Stimulated activated CD8-positive, alpha-beta memory T cell treated with anti-CD3 and anti-CD28 coated beads, Interleukin-4, amount 100 ng/mL, for 1 hour (primary cell): ENCODE measurements at places on chromosomes 3 and 15.

DNA sequence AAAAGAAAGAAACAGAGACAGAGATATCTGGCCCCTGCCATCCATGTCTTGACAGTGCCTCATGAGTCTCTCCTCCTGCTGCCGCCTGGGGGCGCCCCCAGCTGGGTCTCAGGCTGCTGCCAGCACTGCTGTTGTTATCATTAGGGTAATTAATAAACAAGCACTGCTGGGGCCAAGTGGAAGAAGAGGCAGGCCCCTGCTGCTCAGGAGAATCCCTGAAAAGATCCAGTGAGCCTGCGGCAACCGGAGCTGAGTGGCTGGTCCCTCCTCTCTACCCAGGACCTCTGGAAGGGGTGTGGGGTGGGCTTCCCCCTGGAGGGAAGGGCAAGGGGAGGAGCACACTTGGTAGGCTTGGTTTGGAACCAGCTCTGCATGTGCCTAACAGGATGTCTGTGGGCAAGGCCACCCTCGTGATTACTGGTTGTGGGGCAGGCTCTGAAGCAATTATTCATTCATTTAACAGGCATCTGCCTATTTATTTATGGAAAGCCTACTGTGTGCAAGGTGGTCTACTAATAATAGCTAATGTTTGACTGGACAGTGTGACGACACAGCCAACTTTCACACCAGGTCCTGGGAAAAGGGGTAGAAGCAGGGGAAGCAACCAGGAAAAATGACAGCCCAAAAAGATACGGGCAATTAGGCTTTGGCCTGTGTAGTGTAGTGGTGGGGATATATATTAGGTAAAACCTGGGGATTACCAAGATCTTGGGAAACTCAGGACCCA, 1.2 kb upstream of the TYRO3 start:
- peak; percentile 25 for DNase-seq

- DNase-seq, result no peak
Observed at GRCh38 chr15:80055933-80056332, 3.5 kb upstream of the ZFAND6 start.

DNA sequence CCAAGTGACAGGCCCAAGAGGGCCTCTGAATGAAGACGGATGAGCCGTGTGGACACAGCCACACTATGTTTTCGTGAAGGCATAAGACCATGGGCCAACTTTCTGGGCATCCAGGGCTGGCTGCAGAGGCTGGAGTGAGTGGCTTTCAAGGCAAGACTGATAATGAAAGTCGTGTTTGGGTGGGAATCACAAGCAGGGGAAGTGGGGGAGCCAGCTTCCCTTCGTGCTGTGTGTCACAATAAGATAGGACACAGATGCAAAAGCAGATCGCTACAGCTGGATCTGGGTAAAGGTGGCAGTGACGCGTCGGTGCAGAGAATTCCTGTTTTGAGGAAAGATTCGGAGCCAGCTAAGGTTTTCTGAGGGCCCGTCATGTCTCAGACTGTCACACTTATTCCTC, 309.8 kb upstream of the CTDSPL start:
- no peak for DNase-seq

DNA sequence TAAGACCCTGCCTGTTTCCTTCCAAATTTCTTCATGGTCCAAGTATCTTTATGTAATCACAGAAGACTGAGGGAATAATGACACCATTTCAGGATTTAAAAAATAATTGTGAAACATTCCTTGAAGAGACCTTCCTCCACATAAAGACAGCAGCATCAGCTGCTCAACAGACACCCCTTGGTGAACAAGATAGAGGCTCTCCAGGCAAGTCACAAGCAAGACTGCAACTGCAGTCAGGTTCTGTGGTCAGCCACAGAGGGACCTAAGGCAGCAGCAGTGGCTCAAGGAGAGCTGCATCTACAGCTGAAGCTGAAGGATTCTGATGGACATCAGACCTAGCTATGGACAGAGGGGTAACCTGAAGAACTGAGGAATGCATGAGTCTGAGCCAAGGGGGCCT, 97.2 kb upstream of the C3orf80 start:
- no peak for DNase-seq

GRCh38 chr15:92970656-92971055, 70.5 kb downstream of the CHD2 start:
- DNase-seq, result no peak

DNA sequence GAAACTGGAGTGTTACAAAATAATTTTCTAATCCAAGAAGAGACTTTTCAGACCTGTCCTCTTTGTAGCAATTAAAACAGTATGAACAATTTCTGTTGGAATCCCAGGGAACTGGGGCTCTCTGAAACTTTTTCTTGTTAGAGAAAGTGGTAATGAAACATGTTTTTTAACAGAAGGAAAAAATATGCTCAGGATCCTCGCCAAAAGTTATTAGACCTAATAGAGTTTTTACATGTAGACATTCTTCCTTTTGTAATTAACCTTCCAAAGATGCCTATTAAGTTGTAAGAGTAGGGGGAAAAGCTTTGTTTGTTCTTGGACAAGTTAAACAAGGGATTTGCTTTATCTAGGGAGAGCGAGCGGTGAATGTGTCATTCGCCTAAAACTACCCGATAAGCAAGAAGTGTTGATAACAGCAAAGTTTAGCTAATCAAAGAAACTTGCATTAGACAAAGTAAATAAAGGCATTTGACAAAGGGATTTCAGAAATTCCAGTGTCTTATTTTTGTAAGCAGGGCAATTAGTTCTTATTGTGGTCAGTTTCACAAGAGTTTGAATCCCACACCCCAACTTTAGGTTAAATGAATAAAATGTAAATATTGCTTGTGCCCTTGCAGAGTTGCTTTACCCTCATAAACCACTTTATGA, 2.3 kb downstream of the RARB start:
- no peak for DNase-seq

GRCh38 chr3:27657871-27658270, 64.3 kb downstream of the EOMES start:
- no peak for DNase-seq

- no peak for DNase-seq
Observed at GRCh38 chr3:43294975-43295374, 8.6 kb downstream of the SNRK start.

DNA sequence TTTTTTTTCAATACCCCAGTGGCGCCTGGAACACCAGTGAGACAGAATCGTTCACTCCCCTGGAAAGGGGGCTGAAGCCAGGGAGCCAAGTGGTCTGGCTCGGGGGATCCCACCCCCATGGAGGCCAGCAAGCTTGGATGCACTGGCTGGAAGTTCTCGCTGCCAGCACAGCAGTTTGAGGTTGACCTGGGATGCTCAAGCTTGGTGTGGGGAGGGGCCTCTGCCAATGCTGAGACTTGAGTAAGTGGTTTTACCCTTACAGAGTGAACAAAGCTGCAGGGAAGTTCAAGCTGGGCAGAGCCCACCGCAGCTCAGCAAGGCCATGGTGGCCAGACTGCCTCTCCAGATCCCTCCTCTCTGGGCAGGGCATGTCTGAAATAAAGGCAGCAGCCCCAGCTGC, 276.2 kb upstream of the CNTN6 start:
- DNase-seq, result no peak

GRCh38 chr15:36626141-36626800, 46.8 kb downstream of the CDIN1 start:
- no peak for DNase-seq

- DNase-seq, result no peak
Observed at GRCh38 chr3:178749471-178749870, 213.2 kb downstream of the KCNMB2 start.

DNA sequence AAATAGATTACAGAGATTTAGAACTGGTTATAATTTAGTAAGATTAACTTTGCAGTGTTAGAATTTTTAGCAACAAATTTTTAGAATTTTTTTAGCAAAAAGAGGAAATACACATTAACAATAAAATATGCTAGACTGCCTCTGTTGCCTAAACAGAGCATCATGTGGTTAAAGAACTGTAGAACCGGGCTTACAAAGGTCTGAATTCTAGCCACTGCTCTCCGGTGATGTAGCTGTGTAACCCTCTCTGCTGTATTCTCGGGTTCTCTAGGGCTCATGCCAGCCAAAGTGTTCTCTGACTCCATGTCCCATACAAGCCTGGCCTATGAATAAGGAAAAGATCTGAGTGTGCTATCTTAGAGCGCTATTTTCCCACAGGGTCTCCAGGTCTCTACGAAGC, 2.9 kb upstream of the P2RY12 start:
- no peak for DNase-seq

DNA sequence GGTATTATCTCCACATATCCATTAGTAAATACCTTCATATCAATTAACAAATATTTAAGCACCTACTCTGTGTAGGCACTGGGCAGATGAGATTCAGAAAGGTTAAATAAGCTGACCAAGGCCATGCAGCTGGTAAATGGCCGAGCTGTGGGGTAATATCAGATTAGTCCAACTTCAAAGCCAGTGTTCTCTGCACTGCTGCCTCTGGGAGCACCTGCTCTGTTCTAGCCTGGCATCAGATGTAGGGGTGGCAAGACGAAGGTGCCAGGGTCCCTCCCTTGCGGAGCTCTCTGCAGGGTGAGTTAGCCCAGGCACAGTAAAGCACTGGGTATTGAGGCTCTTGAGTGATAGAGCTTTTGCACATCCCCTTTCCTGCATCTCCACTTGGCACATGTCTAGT, 5.5 kb downstream of the TATDN2 start:
- no peak for DNase-seq

- DNase-seq, result no peak
Observed at GRCh38 chr3:85726241-85726640, 767.5 kb downstream of the CADM2 start.

DNA sequence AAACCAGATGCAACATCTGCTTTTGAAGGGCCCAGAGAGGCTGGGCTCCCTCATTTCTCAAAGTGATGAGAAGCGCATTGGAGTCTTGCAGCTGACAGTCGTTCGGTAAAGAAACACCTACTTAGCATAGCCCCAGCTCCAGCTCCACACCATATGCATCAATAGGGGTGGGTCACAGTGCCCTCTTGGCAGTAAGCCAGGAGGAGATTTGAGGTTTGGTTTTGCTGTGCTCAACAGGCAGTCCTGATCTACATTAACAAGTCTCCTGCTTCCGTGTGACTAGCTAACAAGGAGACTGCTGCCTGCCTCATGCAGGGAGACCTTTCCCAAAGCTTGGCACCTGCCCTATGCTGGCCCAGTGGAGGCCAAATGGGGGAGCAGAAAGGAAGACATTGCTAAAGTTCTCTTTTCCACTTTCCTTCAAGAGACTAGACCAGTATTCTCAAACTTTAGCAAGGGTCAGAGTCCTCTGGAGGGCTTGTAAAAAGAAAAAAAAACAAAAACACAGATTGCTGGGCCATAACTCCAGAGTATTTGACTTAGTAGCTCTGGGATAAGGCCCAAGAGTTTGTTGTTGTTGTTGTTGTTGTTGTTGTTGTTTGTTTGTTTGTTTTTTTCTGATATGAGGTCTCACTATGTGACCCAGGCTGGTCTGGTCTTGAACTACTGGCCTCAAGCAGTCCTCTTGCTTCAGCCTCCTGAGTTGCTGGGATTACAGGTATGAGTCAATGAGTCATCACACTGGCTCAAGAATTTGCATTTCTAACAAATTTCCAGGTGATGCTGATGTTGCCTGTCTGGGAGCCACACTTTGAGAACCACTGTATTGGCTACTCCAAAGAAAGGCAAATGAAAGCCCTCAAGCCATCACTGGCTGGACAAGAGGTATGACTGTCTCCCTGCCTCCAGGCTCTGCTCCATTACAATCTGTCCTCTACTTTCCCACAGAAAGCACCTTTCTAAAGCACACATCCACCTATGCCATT, 294.9 kb downstream of the RORA start:
- no peak for DNase-seq

- no peak for DNase-seq
Observed at GRCh38 chr15:101059381-101060341, 140.5 kb downstream of the LRRK1 start.

DNA sequence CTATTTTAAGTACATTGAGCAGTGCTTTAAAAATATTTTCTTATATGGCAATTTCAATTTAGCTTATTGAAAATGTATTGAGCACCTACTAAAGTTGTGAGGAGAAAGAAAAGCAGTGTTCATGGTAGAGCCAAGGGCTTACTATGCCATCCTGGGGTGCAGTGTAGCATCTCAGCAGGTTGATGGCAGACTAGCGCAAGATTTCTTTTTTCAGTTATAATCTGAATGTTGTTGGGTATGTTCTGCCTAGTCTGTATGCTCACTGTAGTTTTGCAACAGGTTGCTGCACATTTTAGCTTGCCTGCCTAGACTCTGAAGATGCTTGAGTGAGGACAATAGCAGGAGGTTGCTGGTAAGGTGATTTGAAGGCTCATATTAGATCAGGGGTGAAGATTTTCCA, 103.1 kb upstream of the UNC13C start:
- no peak for DNase-seq

- no peak for DNase-seq
Observed at GRCh38 chr15:37204692-37205091, 104.3 kb upstream of the MEIS2 start.

DNA sequence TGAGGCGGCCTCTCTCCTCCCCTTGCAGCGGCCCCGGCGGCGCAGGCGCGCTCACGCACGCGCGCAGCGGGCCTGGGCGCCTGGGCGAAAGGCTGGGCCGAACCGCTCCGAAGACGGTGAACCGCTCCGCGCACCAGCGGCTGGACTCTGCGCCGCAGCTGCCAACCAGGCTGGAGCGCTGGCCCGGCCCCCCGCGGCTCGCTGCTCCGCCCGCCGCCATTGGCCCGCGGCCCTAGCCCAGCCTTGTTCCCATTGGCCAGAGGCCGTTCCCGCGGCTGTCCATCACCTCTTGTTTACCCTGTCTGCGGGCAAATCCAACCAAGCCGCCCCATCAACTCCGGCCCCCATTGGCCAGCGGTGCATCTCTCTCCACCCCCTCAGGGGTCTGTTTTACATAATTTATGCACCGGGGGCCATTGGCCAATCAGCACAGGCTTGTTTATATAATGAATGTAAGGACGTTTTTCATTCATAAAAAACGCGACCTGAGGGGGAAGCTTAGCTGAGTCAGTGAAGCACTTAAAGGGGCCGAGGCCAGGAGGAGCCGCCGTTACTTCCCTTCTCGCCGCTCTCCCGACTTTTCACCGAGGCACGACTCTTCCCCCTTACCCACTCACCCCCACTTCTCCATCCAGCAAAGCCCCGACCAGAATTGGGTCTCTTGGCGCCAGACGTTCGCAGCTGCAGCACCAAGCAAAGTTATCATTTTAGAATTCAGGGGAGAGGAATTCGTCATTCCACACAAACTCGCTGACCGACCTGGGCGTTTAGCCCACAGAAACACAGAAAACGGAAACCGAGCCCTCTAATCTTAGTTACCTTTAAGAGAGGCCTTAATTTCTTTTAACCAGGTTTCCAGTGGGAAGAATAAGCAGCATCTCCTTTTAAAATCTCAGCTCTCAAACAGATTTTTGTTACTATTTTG, at the start of gene ETV5:
Gene ETV5, minus strand, starts transcription at position 149 of the 925 bp plus-strand sequence. CDS start 3,221 bp downstream, outside the sequence.
- DNase-seq, result peak; percentile 76

- DNase-seq, result no peak
Observed at GRCh38 chr3:157746391-157746790, 243.2 kb upstream of the VEPH1 start.

DNA sequence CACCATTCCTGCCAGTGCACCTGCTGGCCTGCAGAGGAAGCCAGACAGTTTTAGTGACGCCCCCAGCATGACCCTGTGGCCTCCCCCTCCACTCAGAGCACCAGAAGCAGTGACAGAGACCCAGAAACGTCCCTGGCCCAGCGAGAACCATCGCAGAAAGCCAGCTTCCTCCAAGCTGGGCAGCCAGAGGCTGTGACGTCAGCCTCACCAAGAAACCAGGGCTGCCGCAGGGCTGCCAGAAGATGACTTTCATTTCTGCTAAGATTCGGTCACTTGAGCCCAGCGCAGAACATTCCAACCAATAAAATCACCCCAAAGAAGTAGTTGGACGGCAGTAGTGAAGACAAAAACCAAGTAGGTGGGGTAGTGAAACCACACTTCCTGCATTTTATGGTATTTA, 29.6 kb upstream of the RPL32 start:
- DNase-seq, result no peak

GRCh38 chr3:44104668-44105321, 136.9 kb upstream of the TOPAZ1 start:
- DNase-seq, result no peak

GRCh38 chr3:194487289-194488054, 670 bp upstream of the ATP13A3 start:
- DNase-seq, result peak; percentile 9
